ENCODE measurements at places on chromosomes 5 and 9.

DNA sequence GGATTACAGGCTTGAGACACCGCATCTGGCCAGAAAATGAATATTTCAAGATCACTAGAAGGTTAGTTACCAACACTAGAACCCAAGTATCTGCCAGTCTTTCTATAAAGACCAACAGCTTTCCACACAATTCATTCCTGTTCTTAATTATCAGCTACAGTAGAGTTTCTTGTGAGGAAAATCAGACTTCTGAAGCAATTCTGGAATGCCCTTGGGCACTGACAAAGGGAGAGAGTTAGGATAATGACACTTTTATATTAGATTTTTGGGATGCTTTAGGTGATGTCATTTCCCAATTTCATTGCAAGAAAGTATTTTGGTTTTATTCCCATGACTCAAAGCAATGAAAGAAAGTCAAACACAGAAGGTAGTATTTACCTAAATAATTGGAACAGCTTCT is 497.0 kb upstream of the TUSC1 start:
- peak; percentile 96 for DNase-seq

- DNase-seq = no peak
Observed at GRCh38 chr9:37778534-37778933, 6.3 kb downstream of the EXOSC3 start.

GRCh38 chr5:35263266-35263877 is 33.1 kb upstream of the PRLR start:
- no peak for DNase-seq

DNA sequence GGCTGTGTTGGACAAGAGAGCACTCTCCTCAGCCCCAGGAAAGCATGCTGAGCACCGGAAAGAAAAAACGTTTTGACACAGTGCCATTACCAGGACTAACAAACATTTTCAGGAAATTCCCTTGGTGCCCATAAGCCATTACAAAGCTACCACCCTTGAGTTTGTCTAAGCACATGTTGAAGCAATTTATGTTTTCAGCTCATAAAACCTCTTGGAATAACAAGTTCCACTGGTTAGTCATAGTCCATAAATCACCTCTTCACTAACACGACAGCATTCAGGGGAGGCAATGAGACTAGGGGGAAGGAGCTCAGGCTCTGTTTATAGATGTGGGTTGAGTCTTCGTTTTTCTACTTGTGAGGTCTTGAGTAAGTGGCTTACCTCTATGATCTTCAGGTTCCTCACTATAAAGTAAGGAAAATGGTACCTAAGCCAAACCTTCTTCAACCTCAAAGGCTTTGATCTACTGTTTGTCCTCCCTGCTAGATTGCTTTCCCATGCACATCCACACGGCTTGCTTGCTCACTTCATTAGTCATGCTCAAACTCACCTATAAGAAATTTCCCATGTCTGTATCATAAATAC is 65.4 kb downstream of the DRD1 start:
- peak; percentile 34 for DNase-seq

GRCh38 chr9:125486152-125486508 is 220.9 kb downstream of the MAPKAP1 start:
- DNase-seq = no peak

- DNase-seq = no peak
Observed at GRCh38 chr5:177550122-177550521, 4.2 kb downstream of the FAM193B start.

DNA sequence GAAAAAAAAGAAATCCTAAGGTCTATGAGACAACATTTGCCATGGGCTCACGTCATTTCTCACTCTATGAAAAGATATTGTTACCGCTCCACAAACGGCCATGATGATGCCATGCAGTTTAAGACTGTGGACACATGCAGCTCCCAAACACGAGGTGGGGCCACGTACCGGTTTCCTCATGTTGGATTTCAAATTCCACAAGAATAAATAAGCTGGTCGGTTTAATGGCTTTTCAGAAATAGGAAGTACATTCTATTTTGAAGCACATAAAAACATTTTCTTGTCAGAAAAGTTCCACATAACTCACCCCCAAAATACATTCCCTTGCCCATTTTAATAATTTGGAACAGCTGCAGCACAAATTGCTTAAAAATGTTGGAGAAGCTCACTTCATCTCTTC is 130.6 kb downstream of the MYO10 start:
- peak; percentile 93 for DNase-seq

GRCh38 chr5:158051036-158051435 is 192.1 kb upstream of the CLINT1 start:
- no peak for DNase-seq

DNA sequence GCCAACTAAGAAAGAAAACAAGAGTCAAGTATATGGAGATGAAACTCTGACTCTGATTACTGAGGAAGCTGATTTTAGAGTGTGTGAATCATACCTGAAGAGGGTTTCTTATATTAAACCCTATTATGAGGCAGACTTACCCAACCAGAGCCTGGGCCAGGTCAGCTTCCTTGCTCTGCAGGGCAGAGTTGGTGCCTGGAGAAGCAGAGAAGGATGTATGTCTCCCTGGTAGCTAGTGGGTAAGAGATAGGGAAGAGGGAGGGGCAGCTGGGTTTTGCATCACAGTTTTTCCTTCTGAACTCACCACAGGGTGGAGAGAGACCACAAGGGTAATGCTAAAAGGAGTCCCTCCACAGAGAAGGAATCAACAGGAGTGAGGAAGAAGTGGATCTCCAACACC is 104.1 kb downstream of the CMYA5 start:
- no peak for DNase-seq

DNA sequence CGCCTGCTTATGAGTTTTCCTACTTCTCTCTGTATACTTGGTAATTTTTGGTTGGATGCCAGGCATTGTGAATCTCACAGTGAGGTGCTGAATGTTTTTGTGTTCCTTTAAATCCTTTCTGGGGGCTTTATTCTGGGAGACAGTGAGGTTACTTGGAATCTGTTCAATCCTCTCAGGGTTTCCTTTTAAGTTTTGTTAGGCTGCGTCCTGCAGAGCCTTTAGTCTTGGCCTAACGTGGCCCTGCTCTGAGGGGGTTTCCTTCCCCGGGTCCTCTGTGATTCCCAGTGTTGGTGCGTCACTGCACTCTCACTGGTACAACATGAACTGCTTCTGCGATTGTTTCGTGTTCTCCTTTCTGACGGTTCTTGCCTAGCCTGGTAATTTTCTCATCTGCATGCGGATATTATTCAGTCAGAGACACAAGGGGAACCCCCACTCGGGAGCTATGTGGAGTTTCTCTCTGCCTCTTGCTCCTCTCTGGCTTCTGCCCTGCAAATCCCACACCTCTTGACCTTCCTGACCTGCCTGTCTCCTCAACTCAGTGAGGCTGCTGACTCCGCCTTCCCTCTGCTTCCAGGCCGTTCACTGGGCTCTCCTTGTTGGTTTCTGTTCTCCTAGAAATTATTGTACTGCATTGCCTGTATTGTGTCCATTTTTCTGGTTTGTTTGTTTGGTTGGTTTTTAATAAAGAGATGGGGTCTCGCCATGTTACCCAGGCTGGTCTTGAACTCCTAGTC is 128.1 kb downstream of the DAB2IP start:
- no peak for DNase-seq

- DNase-seq = no peak
Observed at GRCh38 chr9:92747459-92748232, 17.0 kb downstream of the BICD2 start.

DNA sequence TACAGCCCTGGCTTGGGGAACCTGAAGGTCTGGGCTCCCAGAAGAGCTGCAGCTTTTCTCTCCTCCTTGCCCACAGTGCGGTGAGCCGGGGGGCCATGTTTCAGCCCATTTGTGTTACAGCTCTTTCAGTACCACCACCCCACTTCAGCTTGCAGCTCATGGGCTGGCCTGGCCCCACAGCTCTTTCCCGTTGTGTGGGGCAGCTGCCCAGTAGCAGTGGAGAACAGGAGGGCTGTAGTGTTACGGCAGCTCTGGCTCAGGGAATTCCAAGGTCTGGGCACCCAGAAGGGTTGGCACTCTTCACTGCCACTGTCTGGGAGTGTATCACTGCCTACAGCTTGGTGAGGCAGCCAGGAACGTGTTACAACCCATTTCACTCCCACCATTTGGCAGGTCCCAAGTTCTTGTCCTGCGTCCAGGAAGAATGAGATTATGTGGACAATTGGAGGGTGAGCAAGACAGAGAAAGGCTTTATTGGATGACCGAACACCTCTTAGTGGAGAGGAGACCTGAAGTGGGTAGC is 390.5 kb downstream of the KDM4C start:
- no peak for DNase-seq

- DNase-seq = no peak
Observed at GRCh38 chr5:80973027-80973426, 12.9 kb downstream of the RASGRF2 start.

DNA sequence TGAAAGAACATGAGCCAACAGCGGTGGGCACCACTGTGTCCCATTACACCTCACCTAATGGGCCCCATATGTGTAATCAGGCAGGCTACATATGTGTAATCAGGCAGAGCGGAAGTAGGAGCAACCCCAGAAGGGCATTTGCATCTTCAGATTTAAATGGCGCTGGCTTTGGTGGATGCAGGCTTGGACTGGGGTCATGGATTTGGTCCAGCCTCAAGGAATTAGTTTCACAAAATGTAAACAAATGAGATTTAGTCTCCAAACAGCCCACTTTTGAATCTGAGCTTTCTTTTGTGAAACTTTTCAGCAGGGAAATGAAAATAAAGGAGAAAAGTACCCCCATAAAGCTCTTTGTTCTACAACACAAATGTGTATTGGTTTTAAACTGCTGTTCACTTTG is 161.3 kb downstream of the LPAR1 start:
- DNase-seq = no peak

GRCh38 chr9:312596-313320 is 98.1 kb downstream of the DOCK8 start:
- no peak for DNase-seq

DNA sequence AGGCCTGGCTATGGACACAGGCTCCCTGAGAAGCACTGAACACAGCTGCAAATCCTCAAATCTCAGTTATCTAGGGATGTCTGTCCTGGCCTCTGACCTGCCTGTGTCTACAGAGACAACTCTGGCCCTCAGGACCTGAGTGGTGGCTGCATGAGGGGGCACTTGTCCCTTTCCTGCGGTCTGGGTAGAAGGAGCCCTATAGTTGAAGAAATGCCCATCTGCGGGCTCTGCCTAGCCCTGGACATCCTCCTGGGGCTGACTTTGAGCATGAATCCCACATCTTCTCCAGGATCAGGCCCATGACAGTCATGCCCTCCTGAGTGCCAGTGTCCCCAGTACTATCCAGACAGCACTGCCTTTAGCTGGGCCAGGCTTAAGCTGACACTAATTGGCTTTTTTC is 10.0 kb downstream of the DNAJB5 start:
- DNase-seq = no peak

DNA sequence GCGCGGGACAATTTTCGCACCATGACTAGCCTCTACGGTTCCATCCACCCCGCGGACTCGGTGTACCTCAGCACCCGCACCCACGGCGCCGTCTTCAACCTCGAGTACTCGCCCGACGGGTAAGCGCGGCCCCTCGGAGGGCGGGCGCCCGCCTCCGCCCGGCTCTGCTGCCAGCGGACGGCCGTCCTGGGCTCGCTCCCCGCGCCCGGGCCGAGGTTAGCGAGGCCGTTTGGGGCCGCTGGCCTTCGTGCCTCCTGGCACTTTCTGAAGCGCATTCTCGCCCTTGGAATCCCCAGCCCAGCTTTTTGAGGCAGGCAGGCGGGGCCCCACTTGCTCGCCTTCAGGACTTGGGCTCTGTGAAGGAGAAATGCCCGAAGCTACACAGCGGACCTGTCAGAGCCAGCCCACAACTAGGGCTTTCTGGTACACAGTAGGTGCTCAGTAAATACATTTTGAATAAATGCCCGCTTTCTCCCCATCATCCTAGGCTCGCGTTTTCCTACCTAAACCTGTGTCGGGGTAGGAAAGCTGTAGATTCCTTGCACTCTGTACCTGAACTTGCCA is 772 bp downstream of the DCAF10 start:
- DNase-seq = peak; percentile 9

GRCh38 chr9:136058084-136058483 is 37.0 kb downstream of the NACC2 start:
- DNase-seq = no peak

GRCh38 chr9:134726026-134726721 is 84.6 kb downstream of the COL5A1 start:
- DNase-seq = no peak

GRCh38 chr5:67181648-67182221 is 14.9 kb downstream of the CD180 start:
- no peak for DNase-seq

Data from AG10803 (cell line).